Islet precursor cell (in vitro differentiated cells): ENCODE measurements at places on chromosomes 6 and 20.

- no peak for DNase-seq
Measured at GRCh38 chr6:139037490-139037889, 8.9 kb downstream of the ABRACL start.

- DNase-seq = peak; percentile 76
Measured at GRCh38 chr20:10553326-10553984, 118.3 kb downstream of the SLX4IP start.

DNA sequence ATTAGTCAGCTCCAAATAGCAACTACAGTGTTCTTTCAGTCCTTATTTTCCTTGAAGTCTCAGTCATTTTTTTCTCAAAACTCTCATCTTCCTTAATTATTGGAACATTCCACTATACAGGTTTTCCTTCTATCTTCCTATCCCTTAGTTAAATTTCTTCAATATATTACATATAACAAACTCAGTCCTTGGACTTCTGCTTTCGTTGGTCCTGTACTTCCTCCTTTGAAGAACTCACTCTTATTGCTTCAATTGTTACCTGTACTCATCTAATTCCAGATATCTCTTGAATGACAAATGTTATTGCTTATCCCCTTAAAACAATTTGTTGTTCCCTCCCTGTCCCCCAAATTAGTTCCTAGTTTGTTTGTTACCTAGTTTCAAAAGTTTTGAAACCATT is 67.7 kb upstream of the NOTCH4 start:
- DNase-seq = no peak

- DNase-seq = no peak
Measured at GRCh38 chr6:157728183-157728881, 94.7 kb upstream of the SNX9 start.

- no peak for DNase-seq
Measured at GRCh38 chr6:128099571-128100197, 198.8 kb upstream of the THEMIS start.

- peak; percentile 28 for DNase-seq
Measured at GRCh38 chr6:3453413-3454272, 3.2 kb downstream of the SLC22A23 start.

DNA sequence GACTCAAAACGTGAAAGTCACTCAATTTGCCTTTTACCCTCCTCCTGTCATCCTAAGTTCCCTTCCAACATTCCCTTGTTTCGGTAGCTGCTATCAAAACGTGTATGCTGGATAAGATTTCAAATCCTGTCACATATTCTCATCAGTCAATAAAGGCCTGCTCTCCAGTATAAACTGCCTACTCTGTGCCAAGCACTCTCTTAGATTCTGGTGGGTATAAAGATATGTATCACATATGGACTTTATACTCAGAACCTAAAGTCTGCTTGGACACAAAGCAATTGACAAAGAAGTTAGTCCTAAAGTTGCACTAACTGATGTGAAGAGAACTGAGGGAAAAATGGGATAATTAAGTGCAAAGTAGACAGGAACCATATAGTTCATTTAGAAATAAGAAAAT is 476.6 kb upstream of the MARCKS start:
- no peak for DNase-seq

GRCh38 chr20:40568200-40568599 is 120.8 kb downstream of the MAFB start:
- DNase-seq = peak; percentile 66

GRCh38 chr20:57265336-57265996 is 975 bp downstream of the BMP7 start:
- DNase-seq = no peak

DNA sequence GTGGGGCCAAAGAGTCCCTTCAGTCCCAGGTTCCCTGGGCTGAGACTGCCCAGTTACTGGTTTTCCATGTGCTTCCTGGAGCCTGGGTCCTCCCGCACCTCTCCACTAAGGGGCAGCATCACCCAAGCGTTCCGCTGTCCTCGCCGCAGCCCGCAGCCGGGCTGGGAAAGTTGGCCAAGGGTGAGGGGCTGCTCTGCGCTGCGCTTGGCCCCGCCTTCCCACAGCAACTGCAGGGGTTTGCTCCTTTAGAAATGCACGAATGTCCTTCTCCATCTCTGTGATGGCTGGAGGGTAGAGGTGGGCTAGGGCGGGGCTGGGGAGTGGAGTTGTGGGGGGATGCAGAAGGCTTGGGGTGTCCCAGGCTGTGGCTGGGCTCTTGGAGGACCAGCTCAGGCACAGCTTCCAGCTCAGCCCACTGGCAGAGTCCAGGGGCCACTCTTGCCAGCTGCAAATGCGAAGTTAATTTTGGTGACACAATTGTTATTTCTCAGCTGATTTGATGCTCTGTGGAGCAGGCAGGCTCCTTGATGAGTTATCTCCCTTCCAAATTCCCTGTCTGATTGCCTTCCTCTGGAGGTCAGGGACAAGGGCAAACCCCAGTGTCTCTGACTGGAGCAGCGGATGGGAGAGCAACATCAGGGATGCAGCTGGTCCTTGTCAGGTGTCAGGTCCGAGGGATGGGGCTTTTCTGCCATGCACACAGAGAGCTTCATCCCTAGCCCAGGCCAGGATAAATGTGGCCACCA is 63.2 kb downstream of the NOL4L start:
- DNase-seq = peak; percentile 92

DNA sequence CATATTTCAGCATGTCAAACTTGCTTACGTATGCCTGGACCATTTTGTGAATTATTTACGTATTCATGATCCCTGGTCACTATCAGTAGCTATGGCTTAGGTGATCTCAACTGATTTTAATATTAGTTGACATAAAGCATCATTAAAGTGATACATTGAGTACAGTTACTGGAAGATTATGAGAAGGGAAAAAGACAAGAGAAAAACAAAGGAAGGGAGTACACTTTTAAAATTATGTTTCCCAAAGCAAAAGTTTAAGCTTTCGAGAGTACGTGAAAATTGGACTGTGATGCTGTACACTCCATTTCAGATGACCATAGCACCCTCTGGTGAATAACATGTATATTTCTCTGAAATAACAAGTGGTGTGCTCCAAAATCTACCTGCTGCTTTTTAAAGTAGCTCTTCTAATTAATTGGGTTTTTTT is 215.0 kb upstream of the HSF2 start:
- no peak for DNase-seq

GRCh38 chr20:11941593-11942246 is 24.0 kb downstream of the BTBD3 start:
- DNase-seq = no peak

- DNase-seq = peak; percentile 61
Measured at GRCh38 chr6:131792091-131792496, 15.7 kb upstream of the ENPP1 start.

DNA sequence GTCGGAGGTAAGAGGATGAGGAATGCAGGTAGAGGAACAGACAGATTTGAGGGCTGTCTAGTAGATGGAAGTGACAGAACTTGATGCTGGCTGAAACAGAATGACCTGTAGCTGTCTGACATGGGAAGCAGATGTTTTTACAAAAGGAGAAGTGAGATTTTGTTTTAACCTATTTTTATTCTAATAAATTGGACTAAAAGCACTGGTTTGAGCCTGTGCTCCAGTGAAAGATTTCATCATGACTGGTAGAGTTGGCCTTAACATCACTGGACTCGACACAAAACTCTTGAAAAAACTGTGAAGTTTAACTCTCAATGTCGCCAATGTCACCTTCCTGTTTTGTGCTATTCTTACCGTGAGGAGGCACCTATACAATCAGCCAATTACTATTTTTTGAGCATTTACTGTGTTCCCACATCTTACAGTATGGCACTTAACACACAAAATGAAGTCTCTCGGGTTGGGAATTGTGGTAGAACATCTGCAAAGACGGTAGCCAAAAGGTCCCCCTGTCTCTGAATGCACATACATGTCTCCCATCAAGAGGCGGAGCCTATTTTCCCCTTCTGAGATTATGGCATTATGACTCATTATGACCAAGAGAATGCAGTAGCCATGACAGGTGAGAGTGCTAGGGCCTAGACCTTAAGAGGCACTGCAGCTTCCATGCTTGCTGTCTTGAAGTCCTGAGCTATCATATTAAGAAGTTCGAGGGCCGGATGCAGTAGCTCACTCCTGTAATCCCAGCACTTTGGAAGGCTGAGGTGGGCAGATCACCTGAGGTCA is 93.2 kb downstream of the FOXF2 start:
- no peak for DNase-seq

DNA sequence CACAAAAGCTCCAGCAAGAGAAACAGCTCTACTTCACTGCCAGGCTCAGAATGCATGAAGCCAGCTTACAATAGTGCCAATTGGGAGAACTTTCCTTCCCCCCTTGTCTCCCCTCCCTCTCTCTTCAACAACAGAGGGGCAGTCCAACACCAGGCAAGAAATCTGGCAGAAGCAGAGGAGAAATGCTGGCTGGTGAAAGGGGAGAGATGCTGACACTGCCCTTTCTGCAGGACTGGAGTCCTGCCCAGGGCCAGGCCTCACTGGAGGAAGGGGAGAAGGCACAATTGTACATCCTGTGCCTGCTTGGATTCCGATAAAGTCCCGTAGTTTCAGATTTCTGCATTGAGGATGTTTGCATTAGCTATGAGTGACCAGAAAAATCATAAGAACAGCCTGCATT is 148.6 kb downstream of the LRRC1 start:
- DNase-seq = no peak

DNA sequence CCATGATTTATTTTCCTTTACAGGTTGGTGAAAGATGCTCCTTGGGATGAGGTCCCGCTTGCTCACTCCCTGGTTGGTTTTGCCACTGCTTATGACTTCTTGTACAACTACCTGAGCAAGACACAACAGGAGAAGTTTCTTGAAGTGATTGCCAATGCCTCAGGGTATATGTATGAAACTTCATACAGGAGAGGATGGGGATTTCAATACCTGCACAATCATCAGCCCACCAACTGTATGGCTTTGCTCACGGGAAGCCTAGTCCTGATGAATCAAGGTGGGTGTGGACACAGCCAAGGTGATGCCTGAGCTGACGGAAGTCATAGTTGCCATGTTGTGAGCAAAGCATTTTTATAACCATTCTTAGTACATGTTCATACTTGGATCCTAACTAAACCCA is 34.6 kb upstream of the CALHM6 start:
- no peak for DNase-seq

DNA sequence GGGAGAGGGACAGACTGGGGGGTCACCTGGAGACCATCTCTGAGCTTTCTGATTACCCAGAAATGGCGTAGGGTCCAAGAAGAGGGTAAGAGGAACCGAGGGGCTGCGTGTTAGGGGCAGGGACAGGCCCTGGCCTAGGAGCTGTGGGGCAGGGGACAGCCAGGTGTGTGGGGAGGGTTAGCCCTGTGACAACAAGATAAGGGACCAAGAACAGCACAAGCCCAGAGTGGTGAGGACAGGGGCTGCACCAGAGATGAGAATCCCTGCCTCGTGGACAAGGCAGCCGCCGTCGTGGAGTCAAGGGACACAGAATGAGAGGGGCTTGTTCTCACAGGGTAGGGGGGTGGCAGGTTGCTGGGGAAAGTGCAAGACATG is 449 bp upstream of the AVP start:
- no peak for DNase-seq

DNA sequence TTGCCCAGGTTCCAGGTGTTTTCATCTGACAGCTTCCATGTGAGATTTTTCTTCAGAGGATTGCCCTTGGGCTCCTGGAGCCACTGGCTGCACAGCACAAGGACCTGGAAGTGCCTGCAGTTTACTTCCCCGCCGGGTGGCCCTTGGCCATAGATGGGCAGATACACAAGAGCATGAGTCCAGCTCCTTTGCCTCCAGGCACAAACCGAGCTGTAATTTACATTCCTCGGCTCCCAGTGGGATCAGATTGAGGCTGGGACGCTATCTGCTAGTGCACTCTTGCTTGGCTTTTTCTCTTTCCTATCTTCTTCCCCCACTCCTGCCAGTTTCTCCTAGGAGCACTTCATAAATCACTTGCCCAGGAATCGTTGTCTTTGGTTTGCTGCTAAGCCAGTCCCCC is 85.4 kb upstream of the RALY start:
- DNase-seq = peak; percentile 98

- no peak for DNase-seq
Measured at GRCh38 chr6:98779618-98780017, 54.8 kb upstream of the POU3F2 start.

GRCh38 chr20:59772931-59773913 is 160.2 kb downstream of the SYCP2 start:
- DNase-seq = peak; percentile 53

GRCh38 chr6:165804331-165805066 is 141.5 kb upstream of the PDE10A start:
- peak; percentile 64 for DNase-seq

DNA sequence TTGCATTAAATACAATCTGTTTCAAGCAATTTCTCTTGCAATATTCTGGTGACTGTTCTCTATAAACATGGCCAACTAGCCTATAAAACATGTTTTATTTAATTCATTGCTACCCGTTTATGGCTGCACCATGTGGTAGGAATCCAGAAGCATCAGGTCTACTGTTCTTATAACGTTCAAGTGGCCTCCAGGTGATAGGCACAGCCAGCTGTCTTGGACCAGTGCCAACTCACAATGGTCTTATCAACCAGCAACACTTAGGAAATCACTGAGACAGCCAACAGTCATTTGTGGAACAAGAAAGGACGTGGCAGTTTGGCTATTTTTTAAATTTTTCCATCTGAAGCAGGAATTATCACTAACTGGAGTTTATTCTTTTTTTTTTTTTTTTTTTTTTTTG is 193.6 kb downstream of the NKAIN2 start:
- DNase-seq = no peak

- DNase-seq = no peak
Measured at GRCh38 chr6:119658917-119659316, 309.4 kb upstream of the MAN1A1 start.

DNA sequence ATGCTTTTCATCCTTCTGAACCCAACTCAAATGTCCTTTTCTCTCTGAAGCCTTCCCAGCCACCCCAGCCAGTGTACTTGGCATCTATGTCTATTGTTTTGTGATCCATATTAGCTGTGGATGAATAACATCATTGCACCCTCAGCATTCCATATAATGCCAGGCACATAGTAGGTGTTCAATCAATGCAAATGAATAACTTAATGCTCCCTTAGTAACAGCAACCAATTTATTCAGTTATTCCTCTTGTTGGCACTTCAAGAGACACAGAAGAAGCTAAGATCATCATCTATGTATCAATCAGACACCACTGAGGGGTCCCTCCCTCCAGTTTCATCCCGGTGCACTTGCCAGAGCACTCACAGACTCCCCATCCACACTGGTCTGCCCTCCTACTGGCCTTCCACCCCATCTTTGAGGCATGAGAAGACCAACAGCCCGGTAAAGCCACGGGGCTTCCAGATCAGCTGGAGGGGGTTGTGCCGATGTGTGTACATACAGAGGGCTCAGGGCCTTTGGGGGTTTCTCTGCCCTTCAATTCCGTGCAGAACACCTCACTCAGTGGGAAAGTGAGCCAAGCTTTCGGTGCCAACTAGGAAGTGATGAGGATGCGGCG is 2.4 kb upstream of the TAF8 start:
- no peak for DNase-seq

DNA sequence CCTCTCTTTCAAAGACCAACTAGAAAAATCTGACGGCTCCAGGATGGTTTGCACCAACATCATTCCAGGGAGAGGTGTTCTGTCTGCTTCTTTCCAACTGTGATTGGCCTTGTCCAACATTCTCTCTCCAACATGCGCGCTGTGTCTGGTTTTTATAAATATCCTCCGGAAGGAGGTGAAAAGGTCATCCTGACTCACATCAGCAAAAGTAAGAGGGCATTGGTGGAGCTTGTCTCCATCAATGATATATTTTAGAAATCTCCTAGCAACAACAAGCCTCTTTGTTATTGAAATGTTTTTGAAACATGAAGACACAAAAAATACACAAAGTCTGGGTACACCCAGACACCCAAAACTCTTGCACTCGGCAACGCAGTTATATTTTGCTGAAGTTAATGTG is 475.3 kb upstream of the JARID2 start:
- DNase-seq = no peak
